ENCODE measurements at places on chromosomes 5 and 9.

- no peak for DNase-seq
Measured at GRCh38 chr5:5721881-5722280, 299.4 kb downstream of the ICE1 start.

DNA sequence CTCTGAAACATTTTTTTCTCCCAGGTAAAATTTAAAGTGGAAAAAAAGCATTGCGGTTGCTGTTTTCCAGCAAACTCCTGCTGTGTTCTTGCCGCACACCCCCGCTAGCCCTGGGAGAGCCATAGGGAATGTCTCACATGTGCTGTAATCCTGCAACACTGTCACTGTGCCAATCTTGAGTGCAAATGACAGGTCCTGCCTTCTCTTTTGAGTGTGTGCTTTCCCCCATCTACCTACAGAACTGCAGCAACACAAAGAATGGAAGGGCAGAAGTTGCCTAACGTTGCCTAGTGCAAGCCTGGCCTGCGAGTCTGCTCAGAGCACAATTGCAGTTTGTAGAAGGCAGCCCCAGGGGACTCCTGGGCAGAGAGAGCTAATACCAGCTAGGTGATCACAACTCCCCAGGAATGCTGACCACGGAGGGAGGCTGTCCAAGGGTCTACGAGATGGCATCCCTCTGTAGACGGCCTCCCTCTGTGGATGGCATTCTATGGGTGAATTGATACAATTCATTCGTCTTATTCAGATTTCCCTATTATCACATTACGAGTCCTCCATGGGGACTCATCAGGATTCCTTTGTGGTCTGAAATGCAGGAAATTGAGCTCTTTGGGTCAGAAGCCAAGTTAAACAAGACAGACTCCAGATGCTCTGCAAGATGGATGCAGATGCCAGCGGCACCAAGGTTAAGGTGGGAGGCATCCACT is 172.6 kb upstream of the S1PR3 start:
- DNase-seq: no peak

GRCh38 chr9:115192280-115192679 is 74.3 kb upstream of the TNC start:
- no peak for DNase-seq

DNA sequence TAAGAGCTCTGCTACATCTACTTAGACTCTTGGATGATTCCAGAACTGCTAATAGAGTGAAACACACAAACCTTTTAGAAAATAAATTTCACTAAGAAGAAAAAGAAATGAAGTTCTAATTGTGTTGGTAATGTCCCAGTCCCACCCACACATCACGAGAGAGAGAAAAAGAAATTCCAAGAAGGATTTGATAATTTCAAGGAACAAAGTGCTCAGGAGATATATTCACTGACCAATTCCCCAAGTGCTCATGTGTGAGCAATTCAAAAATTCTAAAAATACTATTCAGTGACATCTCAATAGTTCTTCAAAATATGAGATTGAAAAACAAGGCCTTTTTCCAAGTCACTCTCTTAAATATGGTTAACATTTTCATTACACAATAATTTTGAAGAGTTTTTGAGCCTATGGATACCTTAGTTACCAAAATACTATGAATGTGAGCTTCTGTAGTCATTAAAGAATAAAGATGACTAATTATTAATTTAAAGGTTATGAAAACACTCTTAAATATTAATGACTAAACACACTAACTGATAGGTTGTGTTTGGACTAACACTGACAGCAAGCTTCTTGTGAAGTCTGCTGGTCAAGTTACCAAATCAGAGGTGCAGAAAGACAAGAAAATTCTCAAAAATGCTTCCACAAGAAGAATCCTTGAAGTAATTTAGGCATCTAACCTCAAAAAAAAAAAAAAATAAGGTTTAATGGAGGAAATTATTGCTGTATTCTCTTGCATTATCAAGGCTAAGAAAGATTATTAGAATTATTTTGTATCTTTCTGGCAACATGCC is 245.3 kb downstream of the PDE4D start:
- no peak for DNase-seq

Measured in AG04449 (cell line).